Memory B cell (primary cell): ENCODE measurements at places on chromosomes 1 and 21.

DNA sequence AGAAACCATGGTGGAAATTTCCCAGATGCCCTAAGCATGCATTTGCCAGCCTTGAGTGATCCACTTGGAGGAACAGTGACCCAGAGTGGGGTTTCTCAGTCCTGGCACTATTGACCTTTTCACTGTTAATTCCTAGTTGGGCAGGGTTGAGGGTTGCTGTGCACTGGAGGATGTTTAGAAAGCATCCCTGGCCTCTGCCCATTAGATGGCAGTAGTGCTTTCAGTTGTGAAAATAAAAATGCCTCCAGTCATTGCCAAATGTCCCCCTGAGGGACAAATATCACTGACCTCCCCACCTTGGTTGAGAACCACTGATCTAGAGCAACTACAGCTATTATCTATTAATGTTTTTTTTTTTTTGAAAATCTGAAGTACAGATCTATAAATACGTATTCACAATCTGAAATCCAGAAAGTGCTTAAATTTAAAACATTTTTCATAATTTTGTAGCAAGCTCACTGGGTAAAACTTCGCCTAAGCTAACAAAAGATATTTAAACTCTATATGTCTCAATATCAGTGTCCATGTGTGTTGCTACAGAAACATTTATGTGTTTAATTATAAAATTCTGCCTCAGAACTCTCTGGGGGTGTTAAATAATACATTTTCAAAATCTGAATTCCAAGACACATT lies 27.3 kb downstream of the F3 start:
- DNase-seq, result no peak

- no peak for DNase-seq
Observed at GRCh38 chr1:240621249-240621648, 9.3 kb upstream of the GREM2 start.

- no peak for DNase-seq
Observed at GRCh38 chr1:116586741-116587143, 15.9 kb upstream of the CD58 start.

GRCh38 chr1:157288996-157289395 lies 150.8 kb upstream of the ETV3 start:
- no peak for DNase-seq

- DNase-seq, result no peak
Observed at GRCh38 chr1:216448011-216448510, 24.8 kb upstream of the USH2A start.

DNA sequence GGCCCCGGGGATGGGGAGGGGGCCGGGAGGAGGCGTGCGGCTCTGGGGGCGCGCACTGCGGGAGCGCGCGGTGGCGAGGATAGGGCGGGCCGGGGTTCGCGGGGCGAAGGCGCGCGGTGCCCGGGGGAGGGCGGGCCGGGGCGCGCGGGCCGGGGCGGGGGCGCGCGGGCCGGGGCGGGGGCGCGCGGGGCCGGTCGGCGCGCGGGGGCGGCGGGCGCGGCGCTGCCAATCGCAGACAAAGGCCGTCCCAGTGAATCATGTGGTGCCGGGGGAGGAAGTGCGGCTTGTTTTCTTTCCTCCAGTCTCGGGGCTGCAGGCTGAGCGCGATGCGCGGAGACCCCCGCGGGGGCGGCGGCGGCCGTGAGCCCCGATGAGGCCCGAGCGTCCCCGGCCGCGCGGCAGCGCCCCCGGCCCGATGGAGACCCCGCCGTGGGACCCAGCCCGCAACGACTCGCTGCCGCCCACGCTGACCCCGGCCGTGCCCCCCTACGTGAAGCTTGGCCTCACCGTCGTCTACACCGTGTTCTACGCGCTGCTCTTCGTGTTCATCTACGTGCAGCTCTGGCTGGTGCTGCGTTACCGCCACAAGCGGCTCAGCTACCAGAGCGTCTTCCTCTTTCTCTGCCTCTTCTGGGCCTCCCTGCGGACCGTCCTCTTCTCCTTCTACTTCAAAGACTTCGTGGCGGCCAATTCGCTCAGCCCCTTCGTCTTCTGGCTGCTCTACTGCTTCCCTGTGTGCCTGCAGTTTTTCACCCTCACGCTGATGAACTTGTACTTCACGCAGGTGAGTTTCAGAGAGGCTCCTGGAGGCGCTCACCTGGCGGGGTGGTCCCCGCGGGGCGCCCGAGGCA lies at the start of gene GPR137B:
TSS of gene GPR137B (plus strand) at position 287 of the 851 bp plus-strand sequence. CDS start at position 371, 84 bp downstream.
- DNase-seq, result no peak

DNA sequence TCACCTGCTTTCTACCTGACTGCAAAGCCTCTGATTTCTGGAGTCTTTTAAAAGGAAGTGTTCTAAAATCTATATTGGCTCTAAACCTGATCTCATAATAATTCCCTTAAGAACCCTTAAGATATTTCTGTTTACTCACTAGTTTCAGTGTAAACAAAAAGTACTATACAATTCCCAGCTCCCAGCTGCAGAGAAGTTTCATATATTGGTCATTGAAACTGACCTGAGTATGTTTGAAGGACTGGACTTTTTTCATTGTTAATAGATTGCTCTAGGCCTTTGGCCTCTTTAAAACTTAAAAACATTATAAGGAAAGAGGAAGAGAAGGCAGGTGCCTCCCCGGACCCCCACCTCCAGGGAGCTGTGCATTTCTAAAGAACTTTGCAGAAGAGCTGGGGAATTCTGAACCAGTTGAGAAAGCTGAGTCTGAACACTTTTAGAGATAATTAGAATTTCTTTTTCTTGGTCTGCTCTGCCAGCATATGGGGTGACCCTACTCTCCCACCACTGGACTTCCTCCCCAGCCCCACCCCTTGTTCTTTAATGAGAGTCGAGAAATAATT lies 23.7 kb downstream of the CLIC6 start:
- no peak for DNase-seq

GRCh38 chr1:107926436-107927080 lies 38.4 kb downstream of the VAV3 start:
- DNase-seq, result no peak

DNA sequence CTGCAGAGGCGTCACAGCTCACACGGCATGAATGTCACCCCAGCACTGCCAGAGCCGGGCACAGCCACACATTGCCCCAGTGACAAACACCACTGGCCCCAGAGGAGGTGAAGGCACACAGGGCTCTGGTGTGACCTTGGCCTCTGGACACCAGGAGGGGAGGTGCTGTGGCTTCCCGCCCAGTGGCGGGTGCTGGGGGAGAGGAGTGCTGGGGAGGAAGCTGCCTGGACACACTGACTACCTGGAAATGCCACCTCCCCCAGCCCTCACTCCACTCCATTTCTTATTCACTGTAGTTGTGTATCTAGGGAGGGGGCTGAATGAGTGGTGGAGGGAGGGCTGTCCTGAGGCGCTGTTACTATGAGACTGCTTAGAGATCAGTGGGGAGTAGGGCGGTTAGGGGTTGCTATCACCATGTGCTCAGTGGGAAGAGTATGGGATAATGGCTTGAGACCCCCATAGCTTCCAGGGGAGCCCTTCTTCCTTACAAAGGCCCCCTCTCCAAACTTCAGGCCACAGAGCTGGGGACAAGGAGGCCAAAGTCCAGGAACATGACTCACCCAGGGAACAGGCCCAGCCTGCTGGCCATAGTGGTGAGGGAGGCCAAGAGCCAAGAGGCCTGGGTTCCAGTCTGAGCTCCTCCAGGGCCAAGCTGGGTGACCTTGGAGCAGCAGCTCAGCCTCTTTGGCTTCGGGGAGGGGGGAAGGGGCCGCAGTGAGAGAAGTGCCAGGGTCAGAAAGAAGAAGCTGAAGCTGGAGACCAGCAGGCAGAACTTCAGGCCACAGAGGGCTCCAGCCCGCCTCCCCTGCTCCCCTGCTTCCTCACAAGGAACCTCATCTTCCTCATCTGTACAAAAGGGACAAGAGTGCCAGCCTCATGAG lies 40.1 kb downstream of the AHDC1 start:
- DNase-seq, result no peak

GRCh38 chr1:156615946-156616345 lies 3.3 kb upstream of the HAPLN2 start:
- DNase-seq, result no peak

DNA sequence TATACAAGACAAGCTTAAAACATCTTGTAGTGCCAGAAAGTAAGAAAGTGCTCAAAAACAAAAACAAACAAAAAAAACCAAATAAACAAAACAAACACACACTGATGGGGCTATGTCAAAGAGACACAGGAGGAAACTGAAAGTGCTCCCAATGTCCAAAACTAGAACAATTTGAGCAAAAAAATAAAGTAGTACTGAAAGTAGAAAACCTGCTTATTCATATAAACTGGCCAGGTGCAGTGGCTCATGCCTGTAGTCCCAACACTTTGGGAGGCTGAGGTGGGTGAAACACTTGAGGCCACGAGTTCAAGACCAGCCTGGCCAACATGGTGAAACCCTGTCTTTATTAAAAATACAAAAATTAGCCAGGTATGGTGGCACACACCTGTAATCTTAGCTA lies 129.9 kb downstream of the GLUL start:
- DNase-seq, result no peak

- DNase-seq, result no peak
Observed at GRCh38 chr1:47611992-47612391, 174.1 kb downstream of the FOXD2 start.

- DNase-seq, result no peak
Observed at GRCh38 chr1:203051841-203052324, 25.6 kb downstream of the PPFIA4 start.

DNA sequence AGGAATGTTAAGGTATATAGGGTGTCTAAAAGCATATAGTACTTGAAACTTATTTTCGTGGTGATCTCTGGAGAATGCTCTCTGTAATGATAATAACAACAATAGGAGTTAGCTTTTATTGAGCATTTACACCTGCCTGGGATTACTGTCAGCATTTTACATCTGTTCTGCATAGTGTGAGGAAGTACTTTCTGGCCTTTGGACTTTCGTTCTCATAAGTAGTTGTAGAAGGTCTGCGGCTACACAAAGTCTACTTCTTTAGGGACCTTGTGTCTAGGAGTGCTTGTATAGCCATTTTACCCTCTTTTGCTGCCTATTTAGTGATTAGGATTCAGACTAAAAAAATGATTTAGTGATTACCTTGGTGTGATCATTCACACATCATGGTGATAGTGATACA lies 103.6 kb upstream of the GPR52 start:
- no peak for DNase-seq

GRCh38 chr1:180231506-180231921 lies 1.4 kb downstream of the LHX4 start:
- DNase-seq, result no peak

DNA sequence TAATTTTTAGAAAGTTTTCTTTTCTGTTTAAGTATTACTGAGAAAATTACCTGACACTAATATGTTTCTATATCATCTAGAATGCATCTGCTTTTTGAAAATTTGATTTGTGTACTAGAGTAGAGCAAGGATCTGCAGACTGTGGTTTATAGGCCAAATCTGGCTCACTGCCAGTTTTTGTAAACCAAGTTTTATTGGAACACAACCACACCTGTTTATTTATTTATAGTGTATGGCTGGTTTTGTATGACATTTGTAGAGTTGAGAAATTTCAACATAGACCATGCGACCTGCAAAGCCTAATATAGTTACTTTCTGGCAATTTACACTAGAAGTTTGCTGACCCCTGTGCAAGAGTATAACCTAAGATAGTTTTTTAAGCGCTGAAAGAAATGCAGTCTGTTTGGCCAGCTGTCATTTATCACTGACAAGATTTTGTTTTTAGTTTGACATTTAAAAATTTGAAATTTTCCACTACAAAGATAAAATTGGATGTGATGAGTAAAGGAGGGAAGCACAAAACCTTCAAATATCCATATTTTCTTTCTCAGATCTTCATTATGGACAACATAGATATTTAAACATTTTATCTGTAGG lies 36.1 kb upstream of the CACYBP start:
- no peak for DNase-seq

- no peak for DNase-seq
Observed at GRCh38 chr1:86795316-86795715, 90.9 kb downstream of the SH3GLB1 start.

GRCh38 chr1:226708342-226708780 lies 30.7 kb downstream of the ITPKB start:
- no peak for DNase-seq

DNA sequence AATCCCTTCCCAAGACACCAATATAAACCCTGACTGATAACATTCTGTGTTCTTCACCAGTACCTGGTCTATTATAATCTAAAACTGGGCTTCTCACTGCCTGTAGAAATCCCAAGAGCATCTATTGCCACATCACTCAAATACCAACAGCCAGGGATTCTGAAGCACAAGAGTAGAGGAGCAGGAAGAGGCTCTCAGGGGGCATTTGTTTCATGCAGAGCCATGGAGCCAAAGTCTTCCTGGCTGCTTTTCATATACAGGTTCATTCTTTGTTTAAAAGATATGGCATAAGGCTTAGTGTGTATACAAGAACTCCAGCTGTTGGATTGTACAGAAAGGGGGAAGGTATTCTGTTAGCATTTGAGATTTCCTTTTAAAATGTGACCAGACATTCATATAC lies 38.2 kb upstream of the USH2A start:
- DNase-seq, result no peak

GRCh38 chr1:111290630-111291029 lies at the start of gene CHIA:
Gene CHIA (plus strand): TSS chr1:111290851. CDS start chr1:111310468, 19,617 bp downstream.
- no peak for DNase-seq

- DNase-seq, result no peak
Observed at GRCh38 chr1:112744009-112744578, 29.0 kb upstream of the PPM1J start.

DNA sequence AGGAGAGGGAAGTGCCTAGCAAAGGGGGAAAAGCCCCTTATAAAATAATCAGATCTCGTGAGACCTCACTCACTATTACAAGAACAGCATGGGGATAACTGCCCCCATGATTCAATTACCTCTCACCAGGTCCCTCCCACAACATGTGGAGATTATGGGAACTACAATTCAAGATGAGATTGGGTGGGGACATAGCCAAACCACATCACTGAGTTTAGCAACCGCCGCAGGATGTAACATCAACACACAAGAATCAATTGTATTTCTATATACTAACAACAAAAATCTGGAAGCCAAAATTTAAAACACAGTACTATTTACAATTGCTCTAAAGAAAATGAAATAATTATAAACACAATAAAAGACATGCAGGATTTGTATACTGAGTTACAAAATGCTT lies 21.9 kb downstream of the DIRAS3 start:
- no peak for DNase-seq

GRCh38 chr1:115428676-115429075 lies 90.6 kb upstream of the NGF start:
- DNase-seq, result no peak

DNA sequence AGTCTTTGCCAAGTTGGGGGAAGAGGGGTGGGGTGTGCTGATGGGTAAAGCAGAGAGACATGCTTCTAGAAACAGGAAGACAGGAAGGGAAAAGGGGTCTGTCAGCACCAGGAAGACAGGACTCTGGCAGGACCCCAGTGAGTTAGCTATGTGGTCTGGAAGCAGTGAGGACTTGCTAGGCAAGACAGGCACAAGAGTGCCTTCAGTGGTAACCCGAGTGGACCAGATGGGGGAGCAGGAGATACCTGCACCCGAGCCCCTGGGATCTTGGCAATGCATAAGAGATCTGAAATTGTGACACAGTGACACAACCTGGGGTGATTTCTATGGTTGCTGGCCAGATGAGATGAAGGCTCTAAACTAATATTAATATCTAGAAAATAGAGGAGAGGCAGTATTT lies 7.0 kb downstream of the TLR5 start:
- DNase-seq, result no peak

- peak; percentile 80 for DNase-seq
Observed at GRCh38 chr1:157156058-157156541, 17.9 kb upstream of the ETV3 start.
